Karpas-422 (cell line): ENCODE measurements at places on chromosomes 1 and 21. TPM values are rescaled to one million over a fixed set of nuclear protein-coding genes. Genes with fewer than 3 reads are reported as not detected.

- no peaks in the 10 kb centered on the region for H3K27me3 ChIP-seq
- no peak overlapping the region for H3K4me3 ChIP-seq
- H3K4me1 ChIP-seq = peaks cover 16% of the 10 kb centered on the region
- no peak for DNase-seq
- no peak overlapping the region for H3K27ac ChIP-seq
- no peaks in the 10 kb centered on the region for H3K36me3 ChIP-seq
Measured at GRCh38 chr1:54371942-54372275, 34.3 kb downstream of the SSBP3 start.

GRCh38 chr21:27466140-27466539 lies 499.3 kb upstream of the ADAMTS5 start:
- H3K4me3 ChIP-seq = no peak overlapping the region
- no peaks in the 10 kb centered on the region for H3K4me1 ChIP-seq
- DNase-seq = no peak
- H3K36me3 ChIP-seq = no peaks in the 10 kb centered on the region

GRCh38 chr1:1058088-1058905 lies 15.8 kb downstream of the RNF223 start:
- H3K27ac ChIP-seq = no peak overlapping the region
- no peaks in the 10 kb centered on the region for H3K36me3 ChIP-seq
- H3K4me1 ChIP-seq = peaks cover 10% of the 10 kb centered on the region
- no peaks in the 10 kb centered on the region for H3K27me3 ChIP-seq
- H3K4me3 ChIP-seq = no peak overlapping the region
- no peak for DNase-seq

DNA sequence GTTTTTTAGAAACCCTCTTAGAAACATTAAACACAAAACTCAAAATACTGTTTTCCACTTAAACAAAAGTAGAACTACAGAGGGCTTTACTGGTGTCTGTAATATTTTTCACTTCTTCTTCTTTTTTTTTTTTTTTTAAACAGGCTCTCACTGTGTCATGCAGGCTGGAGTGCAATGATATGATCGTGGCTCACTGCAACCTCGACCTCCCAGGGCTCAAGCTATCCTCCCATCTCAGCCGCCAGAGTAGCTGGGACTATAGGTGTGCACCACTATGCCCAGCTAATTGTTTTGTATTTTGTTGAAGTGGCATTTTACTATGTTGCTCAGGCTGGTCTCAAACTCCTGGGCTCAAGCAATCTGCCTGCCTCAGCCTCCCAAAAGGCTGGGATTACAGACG lies 194.8 kb downstream of the DAB1 start:
- no peak overlapping the region for H3K4me3 ChIP-seq
- H3K4me1 ChIP-seq = peaks cover 4% of the 10 kb centered on the region; the same call in 1 of the 2 replicates
- no peak overlapping the region for H3K27ac ChIP-seq
- H3K27me3 ChIP-seq = no peaks in the 10 kb centered on the region

DNA sequence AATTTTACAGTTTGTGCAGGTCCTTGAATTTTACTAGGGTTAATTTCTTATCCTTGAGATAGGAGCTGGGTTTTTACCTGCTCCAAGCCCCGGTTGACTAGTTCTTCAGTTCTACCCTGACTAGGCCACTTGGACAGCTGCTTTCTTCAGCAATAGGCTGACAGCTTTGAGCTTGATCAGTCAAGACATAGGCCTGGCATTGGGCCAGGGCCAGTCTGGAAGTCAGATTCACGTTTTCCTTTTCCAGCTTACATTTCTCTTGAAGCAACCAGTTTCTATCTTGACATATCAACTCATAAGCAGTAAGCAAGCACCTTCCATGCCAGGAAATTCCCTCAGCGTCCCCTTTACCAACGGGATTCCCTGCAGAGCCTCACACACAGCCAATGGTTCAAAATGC lies 63.7 kb upstream of the AJAP1 start:
- peaks cover 1% of the 10 kb centered on the region for H3K4me1 ChIP-seq
- H3K27ac ChIP-seq = no peak overlapping the region
- DNase-seq = no peak
- H3K4me3 ChIP-seq = no peak overlapping the region
- H3K36me3 ChIP-seq = no peaks in the 10 kb centered on the region

DNA sequence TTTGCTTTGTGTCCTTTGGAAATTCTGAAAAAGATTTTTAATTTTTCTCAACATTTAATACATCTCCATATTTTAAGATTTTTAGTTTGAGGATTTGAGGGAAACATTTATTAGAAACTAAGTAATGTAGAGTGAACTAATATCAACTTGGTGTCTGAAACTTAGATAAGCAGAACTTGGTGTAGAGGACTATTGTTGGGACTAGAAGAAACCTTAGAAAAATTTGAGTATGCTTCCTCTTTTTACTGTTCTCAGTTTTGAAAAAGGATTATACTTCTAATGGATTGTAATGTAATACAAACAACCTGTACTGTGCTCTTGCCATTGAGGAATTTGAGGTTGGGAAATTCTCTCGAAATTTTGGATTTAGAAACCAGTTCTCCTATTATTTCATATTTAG lies 2.4 kb downstream of the FNBP1L start:
- no peaks in the 10 kb centered on the region for H3K36me3 ChIP-seq
- H3K4me3 ChIP-seq = no peak overlapping the region
- no peak overlapping the region for H3K27ac ChIP-seq
- no peaks in the 10 kb centered on the region for H3K4me1 ChIP-seq
- no peaks in the 10 kb centered on the region for H3K27me3 ChIP-seq

DNA sequence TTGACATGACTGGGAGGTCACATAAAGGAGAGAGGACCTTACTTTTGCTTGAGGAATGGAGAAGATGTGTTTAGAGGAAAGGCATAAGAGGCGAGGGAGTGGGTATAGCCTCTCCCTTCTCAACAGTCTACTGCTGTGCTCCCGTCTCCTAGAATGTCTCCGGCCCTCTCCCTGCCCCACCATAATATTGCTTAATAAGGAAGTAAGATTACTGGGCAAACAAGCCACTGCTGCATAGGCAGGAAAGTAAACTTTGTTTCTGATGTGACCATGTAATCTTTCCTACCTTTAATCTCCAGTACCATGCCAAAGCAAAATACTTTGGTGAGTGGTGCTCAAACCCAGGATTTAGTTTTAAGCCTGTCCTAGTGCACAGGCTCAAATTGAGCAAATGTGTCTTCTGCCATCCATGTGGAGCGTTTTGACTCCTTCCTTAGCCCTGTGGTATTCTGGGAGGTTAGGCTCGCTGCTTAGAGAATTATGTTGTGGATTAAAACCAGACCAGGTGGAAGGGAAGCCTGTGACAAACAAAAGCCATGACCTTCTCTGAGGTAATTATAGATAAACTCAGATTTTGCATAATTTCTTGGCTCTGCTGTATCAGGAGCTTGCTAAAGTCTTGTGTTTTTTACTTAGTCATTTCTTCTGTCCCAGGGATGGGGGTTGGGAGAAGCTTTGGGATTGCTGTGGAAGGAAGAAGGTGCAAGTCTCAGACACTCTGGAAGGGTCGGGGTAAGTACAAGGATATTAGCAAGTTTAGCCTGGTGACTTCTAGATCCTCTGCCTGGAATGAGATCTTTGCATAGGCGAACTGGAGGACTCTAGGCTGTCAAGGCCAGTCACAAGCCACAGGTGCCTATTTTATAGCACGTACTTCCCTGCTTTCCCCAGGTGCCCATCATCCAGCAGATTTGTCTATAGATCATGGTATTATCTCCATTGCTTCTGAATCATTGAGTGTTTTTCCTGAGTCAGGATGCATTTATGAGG lies 34.5 kb upstream of the DIPK1A start:
- no peak for DNase-seq
- H3K27me3 ChIP-seq = no peaks in the 10 kb centered on the region
- no peaks in the 10 kb centered on the region for H3K36me3 ChIP-seq
- H3K4me3 ChIP-seq = no peak overlapping the region
- H3K27ac ChIP-seq = no peak overlapping the region

- no peak for DNase-seq
- no peaks in the 10 kb centered on the region for H3K4me1 ChIP-seq
- H3K4me3 ChIP-seq = no peak overlapping the region
- H3K36me3 ChIP-seq = no peaks in the 10 kb centered on the region
- no peaks in the 10 kb centered on the region for H3K27me3 ChIP-seq
- H3K27ac ChIP-seq = no peak overlapping the region
Measured at GRCh38 chr1:43510621-43511020, 20.1 kb upstream of the PTPRF start.

Gene FGR
- total RNA-seq = 3.0 and 5.6 TPM in 2 replicates
